ENCODE measurements at places on chromosomes 7 and 10.
A peak's percentile ranks its signal among the peaks of the same experiment; 100 is the strongest.

DNA sequence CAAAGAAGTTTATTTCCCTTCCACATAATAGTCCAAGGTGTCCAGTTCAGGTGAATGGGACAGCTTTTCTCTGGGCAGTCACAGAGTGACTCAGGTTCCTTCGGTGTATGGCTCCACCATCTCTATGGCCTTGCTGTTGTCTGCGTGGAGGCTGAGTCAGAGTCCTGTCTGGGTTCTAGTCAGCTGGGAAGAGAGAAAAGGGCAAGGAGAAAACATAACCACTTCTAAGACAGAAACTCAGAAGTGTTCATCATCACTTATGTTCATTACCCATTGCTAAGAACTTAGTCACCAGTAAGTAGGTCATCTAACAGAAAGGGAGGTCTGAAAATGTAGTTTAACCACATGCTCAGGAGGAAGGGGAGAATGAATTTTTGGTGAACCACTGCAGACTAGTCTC lies 32.4 kb upstream of the CCDC7 start:
- DNase-seq: no peak

- DNase-seq: no peak
These were observed 24.0 kb upstream of the ERCC6 start for GRCh38 chr10:49562893-49563292.

GRCh38 chr7:45525057-45525456 lies 49.1 kb upstream of the ADCY1 start:
- no peak for DNase-seq

GRCh38 chr10:19468413-19468812 lies 347.8 kb upstream of the PLXDC2 start:
- no peak for DNase-seq

- no peak for DNase-seq
These were observed 150.5 kb downstream of the CYP26A1 start for GRCh38 chr10:93224005-93224779.

GRCh38 chr10:71812016-71812912 lies 38.8 kb downstream of the PSAP start:
- peak; percentile 80 for DNase-seq

GRCh38 chr10:44313761-44314165 lies 71.1 kb downstream of the CXCL12 start:
- no peak for DNase-seq

DNA sequence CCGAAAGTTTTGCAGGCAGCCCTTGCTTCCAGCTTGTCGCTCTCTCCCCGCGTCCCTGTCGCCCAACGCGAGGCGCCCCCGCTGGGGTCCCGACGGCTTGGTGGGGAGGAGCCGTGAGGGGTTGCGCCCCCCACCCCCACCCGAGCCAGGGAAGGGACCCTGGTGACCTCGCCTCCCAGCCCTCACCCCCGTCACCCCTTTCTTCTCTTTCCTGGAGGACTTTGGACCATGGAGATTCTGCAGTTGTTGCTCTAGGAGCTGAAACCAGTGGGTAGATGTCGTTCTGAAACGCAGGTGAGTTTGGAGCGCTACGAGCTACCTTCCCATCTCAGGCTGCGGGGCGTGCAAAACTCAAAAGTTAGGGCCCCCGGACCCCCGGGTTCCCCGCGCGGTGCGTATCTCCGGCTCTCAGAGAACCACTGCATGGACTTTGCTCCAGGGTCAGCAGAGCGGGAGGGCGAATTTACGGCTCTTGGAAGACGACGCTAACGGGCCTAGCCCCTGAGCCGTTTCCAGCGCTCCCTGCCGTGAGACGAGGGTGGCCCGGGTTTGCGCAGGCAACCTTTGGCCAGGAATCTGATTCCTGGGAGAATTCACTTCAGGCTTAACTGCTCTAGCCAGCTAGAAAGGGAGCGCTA lies 684 bp upstream of the ATXN7L1 start:
- peak; percentile 68 for DNase-seq

DNA sequence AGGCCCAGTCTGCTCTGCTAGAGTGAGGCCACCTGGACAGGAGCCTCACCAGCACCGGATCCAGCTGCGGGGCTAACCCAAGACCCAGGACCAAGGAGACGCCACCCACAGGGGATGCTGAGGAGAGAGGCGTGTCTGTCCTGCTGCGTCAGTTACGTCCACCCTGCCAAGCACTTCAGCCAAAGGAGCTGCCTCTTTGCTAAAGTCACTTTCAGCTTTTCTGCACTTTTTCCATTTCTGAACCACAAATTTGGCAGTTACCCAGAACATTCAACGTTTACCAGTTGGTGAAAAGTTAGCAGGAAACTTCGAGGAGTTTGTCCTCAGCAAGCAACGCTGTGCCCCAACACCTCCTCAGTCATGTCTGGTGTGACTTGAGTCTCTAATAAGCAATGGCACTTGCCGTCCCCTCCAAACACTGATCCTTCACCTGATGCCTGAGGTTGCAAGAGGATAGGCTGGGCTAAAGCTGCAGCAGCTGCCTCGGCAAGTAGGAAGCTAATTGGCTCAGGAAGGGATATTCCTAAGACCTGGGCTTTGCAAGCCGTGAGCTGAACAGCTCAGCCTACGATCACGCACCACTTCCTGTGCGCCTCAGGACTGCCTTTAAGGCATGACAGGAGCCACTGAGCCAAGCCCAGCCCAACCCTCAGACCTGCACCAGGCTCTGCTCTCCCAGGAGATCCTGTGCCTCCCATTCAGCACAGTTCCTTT lies 40.1 kb downstream of the KCNH2 start:
- peak; percentile 81 for DNase-seq

Measured in D341Med (cell line).